Hippocampal formation (tissue), 2 donors: ENCODE measurements at places on chromosomes 12 and 14.

GRCh38 chr12:124418791-124419190 is 123.9 kb downstream of the RFLNA start:
- no peak for DNase-seq

DNA sequence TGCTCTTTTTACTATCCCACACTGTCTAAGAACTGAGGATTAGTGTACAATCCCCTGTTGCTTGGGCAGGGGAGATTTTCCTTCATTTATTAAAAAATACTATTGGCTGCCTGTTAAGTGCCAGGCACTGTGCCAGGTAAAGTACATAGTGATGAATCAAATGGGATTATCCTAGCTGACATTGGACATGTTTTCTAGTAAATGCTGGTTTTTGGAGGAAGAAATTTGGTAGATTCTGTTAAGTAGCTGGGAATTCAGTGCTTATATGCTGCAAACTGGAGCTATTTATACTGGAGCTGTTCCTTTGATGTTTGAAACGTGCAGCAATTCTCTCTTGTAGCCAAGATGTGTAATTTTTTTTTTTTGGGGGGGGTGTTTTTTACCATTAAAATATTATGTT is 299.6 kb downstream of the EMP1 start:
- DNase-seq, result no peak

DNA sequence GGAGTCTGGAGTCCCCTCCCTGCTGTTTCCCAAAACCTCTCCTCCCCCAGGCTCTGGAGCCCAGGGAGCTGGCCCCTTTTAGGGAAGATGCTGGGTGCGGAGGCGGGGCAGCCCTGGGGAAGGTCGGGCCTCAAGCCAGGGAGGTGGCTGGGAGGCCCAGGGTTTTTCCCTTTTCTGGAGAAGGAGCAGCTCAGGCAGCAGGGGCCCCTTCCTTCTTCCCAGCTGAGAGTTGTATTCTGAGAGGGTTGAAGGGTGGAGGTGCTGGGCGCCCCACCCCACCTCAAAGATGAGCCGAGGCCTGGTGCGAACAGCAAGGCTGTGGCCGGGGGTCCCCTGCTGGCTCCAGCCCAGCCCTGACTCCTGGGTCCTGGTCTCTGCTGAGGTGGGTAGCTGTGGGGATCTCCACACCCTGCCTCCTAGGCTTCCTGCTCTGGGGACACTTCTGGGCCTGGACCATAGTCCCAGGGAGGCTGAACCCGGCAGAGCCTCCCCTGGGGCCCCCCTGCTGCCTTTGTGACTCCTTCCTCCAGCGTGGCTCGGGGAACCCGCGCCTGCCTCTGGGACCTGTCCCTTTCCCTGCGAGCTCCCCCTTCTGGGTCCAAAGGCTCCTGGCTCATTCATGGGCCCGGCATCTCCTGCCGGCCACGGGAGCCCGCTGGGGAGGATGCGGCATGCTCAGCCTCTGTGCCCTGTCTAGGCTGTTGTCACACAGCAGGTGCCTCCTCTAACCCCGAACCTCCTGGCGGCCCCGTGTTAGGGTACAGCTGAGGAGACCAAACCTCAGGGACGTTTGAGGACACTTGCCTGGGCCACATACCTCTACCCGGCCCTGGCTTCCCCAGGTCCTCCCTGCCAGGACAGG is 4.4 kb downstream of the TRMT61A start:
- no peak for DNase-seq

DNA sequence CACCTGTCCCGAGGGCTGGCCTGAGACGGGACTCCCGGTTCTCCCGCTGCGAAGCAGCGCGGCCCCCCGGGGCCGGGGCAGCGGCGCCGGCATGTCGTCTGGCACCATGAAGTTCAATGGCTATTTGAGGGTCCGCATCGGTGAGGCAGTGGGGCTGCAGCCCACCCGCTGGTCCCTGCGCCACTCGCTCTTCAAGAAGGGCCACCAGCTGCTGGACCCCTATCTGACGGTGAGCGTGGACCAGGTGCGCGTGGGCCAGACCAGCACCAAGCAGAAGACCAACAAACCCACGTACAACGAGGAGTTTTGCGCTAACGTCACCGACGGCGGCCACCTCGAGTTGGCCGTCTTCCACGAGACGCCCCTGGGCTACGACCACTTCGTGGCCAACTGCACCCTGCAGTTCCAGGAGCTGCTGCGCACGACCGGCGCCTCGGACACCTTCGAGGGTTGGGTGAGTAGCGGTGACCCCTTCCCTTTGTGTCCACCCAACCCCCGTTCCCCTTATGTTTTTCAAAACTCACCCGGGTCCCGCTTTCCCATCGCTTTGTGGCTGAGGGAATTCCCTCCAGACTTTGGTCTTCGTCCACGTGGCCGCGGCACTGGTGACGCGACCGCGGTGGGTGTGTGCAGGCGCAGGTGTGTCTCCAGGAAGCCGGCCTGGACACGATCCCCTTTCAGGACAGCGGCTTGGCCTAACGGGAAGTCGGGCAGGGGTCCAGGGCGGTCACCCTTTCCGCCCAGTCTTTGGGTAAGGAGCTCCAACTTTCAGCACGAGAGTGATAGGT is 826 bp downstream of the PRKCH start:
- no peak for DNase-seq

GRCh38 chr12:12436831-12437345 is 80.0 kb downstream of the BORCS5 start:
- DNase-seq, result no peak

GRCh38 chr12:14958361-14959125 is 2.9 kb downstream of the ARHGDIB start:
- DNase-seq, result no peak

DNA sequence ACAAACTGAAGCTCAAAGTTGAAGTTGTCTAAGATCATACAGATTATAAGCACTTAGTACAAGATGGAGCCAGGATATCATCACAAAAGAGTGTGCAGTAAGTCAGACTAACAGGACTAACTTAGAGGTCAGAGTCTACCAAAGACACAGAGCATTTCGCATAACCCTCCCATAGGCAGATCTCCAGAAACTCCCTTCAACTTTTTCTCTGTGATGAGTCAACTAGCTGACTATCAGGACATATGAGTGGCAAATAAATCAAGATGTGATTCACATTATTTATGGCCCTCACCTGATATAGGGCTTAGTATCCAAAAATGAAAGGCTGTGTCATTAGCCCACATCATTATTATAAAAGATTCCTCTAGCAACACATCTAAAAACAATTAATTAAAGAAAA is 484.6 kb downstream of the GALC start:
- no peak for DNase-seq

- no peak for DNase-seq
Measured at GRCh38 chr12:39553476-39553875, 66.1 kb downstream of the ABCD2 start.

- DNase-seq, result no peak
Measured at GRCh38 chr14:56334458-56334857, 216.2 kb downstream of the PELI2 start.

DNA sequence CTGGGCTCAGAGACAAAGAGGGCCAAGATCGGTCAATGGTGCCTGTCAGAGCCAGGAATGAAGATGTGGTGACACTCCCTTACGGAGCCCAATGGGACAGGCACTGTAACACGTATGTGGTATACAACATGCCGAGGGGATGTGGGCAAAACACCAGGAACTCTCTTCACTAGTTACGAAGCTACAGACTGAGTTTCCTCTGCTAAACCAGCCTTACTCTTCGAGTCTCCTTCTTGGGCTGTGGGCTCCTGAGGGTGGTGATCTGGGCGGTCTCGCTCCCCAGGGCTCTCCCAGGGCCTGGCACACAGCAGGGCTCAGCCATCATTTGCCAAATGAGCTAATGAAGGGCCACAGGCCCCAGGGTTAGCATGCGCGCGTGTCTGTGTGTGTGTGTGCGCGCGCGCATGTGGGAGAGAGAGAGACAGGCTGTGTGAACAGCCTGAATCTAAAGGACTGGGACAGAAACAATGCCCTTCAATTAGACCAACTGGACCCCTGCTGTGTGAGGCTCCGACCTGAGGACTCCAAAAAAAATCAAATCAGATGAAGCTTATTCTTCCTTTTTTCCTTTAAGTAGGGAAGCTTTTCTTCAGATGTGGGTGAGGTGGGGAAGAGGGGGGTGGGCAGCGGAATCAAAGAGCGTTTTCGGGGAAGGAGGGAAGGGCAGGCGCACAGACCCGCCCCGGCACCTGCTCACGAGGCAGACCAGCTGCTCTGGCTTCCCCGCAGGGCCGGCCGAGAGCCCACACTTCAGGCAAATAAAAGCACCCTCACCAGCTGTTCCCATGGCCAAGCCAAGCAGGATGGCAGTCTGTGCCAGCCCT is 42.5 kb downstream of the CCDC88C start:
- DNase-seq, result no peak
